ENCODE measurements at places on chromosomes 3 and 15.

DNA sequence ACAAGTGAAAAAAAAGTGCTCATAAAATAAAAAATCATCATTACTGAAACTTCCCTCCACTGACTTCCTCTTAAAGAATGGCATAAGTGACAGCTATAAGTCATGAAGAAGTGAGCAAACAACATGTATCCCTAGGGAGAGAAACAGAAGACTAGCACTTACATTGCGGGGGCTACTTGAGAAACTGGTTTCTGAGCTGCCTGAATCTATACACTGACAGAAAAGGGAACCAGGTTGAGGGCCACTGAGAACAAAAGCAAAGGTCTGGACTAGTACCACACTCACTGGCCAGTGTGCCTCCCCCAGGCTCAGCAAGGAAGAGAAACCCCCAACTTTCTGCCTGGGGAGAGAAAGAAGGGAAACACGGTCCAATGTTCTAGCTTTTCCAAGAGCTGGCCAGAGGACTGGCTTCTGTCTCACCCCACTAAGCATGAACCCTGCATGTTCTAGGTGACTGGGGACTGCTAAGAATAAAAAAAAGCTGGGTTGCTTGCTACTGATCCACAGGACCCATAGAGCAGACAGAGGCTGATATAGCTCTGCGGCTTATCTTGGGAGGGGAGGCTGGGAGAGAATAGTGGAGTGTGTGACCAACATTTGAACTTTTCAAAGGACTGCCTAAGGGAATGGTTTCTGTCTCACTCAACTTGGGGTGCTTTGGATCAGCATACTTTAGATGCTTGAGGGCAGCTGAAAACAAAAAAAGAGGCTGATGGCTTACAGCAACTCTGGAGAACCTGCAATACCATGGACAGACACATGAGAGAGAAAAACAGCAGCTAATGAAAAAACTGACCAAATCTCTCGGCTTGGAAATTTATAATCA is 8.1 kb downstream of the RAD18 start:
- DNase-seq = no peak

DNA sequence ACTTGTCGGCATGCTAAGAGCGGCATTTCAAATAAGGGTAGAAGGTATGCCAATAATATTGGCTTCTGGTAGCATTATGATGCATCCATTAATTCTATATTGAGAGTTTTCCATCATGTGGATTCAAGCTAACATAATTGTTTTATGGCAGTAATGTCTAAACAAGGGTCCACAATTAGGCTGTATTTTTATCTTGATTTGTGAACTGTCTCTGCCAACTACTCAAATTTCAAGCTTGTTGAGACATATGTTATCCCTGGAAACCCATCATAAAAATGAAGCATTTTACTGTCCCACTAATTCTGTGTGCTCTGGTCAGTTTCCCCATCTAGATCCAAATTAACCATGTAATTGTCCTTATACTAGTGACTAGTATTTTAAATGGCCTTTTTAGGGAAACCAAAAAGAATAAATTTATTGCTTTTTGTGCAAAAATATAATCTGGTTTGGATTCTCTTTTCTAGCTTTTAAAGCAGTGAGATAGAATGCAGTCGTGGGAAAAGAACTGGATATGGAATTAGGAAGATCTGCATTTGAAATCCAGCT is 1.2 kb upstream of the OSTN start:
- DNase-seq = no peak

DNA sequence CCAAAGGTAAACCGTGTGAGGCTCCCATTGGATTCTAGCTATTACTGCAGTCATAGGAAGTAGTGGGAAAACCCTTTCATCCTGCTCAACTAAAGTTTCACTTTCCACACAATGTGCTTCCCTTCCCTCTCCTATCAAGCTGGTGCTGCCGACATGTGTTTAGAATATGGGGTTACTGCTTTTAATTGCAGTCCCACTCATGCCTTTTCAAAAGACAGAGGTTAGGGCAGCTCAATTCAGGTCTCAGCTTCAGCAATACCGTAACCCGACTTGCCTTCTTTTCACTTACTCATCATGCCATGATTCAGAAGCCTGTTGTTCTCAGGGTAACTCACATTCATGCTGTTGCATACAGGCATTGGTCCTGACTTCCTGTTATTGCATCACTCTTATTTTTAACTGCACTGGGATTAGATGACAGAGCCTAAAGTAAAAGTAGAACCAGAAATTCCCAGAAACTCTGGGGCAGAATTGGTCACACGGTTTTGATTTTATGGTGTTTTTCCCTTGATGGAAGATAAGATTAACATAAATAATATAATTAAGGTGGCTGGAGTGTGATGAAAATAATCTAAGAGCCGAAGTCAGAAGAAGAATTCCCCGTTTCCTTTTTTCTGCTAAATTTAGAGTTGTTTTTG is 45.7 kb downstream of the C2CD4B start:
- DNase-seq = no peak

DNA sequence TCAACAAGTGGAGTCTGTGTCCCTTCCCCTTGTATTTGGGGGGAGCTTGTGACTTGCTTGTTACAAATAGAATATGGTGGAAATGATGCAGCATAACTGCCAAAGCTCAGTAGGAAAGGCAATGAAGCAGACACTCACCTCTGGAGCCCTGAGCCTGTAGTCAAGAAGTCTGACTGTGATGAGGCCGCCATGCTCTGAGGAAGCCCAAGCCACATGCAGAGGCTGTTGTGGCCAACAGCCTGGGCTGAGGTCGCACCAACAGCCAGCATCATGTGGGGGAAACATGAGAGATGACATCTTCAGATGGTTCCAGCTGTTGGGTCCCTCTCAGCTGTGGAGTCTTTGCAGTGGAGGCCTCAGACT is 161.4 kb downstream of the CHSY1 start:
- no peak for DNase-seq

DNA sequence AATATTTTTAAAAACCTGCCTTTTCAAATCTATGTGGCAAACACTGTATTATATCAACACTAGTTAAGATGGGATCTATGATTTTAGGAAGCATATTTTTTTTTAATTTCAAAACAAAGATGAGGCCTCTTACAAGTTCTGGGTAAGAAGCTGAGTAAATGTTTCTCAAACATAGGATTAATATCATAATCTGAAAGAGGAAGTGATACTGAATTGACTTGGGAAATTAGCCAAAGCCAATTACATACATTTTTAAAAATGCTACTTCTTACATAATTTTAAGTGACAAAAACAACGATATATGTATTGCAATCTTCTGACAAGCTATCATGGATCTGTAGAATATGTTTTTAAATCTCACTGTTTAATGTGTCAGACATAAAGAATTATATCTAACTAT is 135.1 kb upstream of the UBP1 start:
- no peak for DNase-seq

DNA sequence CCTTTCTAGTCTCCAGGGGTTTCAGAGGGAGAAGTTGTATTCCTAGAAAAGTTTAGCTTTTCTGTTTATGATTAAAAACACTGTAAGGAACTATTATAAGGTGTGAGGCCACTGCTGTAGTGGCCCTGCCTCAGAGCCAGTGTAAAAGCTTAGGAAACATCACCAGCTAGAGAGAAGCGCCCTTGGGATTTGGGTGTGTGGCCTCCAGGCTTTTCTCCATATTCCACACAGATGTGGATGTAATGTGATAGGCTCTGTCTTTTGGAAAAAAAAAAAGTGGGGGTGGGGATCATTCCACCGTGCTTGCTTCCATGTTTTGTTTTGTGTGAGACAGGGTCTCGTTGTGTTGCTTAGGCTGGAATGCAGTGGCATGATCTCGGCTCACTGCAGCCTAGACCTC is 13.9 kb downstream of the SEC61A1 start:
- DNase-seq = no peak

DNA sequence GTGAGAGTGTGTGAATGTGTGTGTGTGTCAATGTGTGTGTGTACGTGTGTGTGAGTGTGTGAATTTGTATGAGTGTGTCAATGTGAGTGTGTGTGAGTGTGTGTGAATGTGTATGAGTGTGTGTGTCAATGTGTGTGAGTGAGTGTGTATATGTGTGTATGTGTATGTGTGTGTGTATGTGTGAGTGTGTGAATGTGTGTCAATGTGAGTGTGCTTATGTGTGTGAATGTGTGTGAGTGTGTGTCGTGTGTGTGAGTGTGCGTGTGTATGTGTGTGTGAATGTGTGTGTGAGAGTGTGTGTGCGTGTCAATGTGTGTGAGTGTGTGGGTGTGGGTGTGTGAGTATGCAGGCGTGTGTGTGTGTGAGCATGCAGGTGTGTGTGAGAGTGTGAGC is 93.5 kb upstream of the ALDH1A3 start:
- DNase-seq = no peak

- no peak for DNase-seq
Measured at GRCh38 chr15:69806287-69806915, 291.3 kb downstream of the TLE3 start.

- DNase-seq = no peak
Measured at GRCh38 chr3:100311011-100311410, 23.5 kb upstream of the NIT2 start.

GRCh38 chr3:181512787-181513186 is 198.9 kb upstream of the SOX2 start:
- DNase-seq = no peak

DNA sequence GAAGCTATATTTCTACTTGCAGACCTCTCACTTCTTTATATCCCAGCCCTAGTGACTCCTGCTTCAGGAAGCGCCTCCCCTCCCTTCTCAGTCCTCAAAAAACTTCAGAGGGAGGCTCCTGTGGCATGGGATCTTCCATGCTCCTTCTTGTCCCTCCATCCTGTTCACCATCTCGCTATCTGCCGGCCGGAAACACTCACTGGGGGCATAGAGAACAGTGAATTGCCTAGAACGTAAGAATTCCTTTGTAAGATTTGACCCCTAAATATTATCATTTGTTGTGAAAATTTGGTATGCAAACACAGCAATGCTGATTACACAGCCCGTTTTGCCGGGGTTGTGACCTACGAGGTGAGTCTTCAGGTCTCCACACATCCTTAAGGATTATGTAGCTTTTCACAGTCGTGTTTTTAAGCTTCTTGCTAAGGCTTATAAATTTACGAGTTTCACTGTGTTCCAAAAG is 218.7 kb upstream of the ATP10A start:
- no peak for DNase-seq

DNA sequence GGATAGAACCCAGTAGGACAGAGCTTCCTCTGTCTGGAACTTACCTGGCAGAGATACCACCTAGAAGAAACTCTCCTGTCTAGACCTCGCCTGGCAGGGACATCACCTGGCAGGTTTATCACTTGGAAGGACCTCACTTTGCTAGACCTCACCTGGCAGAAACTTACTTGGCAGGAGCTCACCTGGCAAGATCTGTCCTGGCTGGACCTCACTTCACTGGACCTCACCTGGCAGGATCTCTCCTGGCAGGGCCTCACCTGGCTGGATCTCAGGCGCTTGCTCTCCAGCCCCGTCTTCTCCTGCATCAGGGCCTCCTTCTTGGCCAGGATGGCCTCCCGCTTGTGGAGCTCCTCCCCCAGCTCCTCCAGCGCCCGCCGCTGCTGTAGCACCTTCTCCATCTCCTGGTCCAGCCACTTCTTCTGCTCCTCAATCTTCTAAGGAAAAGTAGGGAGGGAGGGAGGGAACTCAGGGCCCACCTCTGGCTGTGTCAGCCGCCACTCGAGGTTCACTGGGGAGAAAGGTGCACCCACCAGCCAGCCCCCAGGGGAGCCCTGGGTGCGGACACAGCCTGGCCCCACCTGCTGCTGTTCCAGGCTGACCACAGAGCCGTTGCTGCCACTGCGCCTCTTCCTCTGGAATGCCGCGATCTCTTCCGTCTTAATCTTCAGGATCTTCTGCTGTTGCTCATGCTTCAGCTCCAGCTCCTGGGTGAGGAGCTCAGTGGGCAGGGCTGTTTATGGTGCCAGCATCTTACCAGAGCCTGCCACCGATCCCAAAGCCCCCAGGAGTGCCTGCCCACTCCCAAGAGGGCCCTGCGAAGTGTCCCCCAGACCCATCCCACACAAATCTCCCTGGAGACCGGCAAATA is 22.5 kb downstream of the KIF7 start:
- no peak for DNase-seq

- DNase-seq = no peak
Measured at GRCh38 chr3:49399461-49399860, 12.3 kb downstream of the RHOA start.

DNA sequence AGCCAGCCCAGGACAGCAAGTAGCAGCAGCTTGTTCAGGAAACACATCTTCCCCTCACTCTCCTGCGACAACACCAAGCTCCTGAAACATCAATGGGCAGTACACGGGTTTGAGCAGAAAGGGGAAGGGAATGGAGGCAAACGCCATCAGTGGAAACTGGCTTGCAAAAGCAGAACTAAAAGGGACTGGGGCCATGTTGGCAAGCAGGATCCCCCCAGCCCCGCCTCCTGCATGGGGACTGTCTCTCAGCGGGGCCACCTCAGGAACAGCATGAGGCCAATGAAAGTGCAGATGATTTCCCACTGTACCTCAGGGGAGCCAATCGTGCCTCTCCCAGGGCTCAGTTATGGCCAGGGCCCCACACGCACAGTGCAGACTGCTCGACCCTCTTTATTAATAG is 6.8 kb downstream of the CDAN1 start:
- no peak for DNase-seq

- no peak for DNase-seq
Measured at GRCh38 chr3:56782215-56782614, 19.5 kb downstream of the ARHGEF3 start.

GRCh38 chr3:54856271-54856670 is 71.6 kb downstream of the LRTM1 start:
- no peak for DNase-seq

DNA sequence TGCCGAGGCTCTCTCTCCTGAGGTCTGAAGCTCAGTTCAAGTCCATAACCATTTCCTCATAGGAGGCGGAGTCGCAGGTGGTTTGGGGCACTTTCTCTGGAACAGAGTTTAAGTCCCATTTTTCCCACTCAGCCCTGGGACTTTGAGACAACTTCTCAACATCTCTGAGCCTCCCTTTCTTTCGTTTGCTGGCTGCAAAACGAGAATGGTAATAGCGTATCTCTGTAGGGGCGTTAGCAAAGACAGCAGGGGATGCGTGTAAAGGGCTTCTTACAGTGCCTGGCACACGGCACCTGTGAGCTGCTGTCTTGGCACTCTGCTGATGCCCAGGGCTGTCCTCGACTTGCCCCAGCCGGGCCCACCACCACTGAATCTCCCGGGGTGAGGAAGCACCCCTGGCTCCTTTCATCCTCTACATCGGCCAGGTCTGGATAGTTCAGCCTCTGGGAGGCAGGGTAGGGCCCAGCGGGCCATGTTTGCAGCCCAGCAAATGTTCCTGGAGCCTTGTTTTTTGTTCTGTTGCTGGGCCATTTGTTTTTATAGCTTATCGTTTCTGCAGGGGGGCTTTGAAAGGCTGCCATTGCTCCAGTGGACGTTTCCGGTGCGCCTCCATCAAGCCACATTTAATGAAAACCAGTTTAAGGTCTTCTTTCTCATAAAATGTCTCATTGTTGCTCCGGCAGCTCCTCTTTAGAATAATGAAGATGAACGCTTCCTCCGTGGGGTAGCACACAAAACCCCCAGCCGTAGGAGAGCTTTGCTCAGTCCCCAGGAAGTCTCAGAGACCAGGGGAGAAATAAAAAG is 60.0 kb upstream of the WNT5A start:
- DNase-seq = no peak

All from right forelimb (tissue), 1 donor.